ENCODE measurements at places on chromosomes 4 and X.

GRCh38 chrX:39491548-39492297, 606.0 kb downstream of the BCOR start:
- DNase-seq, result peak; percentile 64

DNA sequence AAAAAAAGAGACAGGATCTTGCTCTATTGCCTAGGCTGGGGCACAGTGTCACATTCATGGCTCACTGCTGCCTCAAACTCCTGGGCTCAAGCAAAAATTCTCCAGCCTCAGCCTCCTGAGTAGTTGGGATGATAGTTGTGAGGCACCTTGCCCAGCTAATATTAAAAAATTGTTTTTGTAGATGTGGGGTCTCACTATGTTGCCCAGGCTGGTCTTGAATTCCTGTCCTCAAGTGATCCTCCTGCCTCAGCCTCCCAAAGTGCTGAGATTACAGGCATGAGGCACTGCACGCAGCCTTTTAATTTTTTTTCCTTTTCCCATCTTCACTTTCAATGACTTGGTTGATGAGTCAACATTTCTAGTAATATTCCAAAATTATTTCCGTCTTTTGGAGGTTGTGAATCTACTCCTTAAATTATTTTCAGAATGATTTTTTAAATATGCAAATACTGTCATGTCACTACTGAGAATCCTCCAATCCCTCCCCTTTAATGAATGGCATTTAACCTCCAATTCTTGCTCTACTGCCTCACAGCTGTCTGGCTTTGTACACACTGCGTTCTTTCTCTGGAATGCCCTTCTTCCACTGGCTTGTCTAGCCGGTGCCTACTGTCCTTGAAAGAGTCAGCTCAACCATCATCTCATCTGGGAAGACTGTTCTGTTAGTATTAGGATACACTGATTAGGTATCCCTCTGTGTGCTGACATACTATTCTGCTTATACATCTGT, 27.5 kb upstream of the DCTD start:
- DNase-seq, result no peak

DNA sequence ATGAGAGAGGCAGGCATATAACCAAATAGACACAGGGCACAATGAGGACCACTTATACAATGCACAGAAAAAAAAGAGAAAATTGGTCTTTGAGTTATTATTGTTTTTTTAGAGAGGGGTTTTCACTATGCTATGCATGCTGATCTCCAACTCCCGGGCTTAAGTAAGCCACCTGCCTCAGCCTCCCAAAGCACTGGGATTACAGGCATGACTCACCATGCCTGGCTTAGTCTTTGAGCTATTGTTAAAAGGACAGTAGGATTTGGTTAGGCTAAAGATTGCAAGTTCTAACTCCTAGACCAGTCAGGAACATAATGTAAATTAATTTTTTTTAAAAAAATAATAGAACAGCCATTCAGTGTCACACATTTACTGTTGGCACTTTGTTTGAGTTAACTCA, 340.1 kb downstream of the GPAT3 start:
- DNase-seq, result no peak

GRCh38 chr4:186651624-186652023, 72.0 kb downstream of the FAT1 start:
- DNase-seq, result no peak

GRCh38 chr4:47733302-47734175, 104.3 kb downstream of the CORIN start:
- no peak for DNase-seq

DNA sequence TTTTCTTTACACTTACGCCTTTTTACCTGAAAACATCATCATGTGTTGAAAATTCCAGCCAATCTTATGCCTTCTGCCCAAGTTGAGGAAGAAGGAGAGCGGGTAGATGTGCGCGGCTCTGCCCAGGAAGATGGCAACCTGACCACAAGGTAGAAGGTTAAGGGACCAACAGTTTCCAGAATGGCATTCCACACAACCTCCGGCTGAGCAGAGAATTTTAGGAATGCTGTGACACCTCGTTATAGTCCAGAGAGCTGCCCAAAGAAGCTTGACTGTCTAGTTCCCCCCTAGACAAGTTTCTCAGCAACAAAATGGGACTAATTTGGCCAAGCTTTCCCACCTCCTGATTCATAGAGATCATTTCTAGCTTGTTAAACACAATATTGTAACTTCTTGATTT, 75.1 kb downstream of the CHST7 start:
- no peak for DNase-seq

DNA sequence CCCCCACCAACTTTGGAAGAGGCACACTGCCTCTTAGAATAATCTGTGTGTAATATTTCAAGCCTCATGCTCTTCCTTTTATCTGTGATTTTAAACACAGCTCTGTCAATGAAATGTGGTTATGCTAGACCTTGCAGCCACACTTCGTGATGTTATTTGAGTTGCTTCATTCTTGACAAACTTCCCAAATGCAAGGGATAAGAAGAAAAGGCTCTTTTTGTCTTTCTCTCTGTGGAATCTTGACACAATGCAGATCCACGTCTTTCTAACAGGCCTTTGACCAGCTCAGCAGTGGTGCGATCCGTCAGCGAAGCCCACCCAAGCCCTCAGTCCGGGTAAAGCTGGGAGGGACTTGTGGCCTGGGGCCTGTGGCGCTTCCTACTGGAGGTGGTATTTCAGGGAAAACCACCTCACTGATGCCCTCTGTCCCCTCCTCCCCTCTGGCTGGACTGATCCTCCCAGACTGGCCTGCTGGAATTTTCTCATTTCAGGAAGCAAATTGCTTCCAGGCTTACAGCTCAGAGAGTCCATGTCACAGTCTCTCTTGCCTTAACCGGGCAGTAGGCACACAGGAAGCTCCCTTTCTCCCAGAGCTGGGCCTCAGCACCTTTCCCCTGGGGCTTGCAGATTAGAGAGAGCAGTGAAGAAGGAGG, 19.5 kb upstream of the CCKAR start:
- no peak for DNase-seq

- no peak for DNase-seq
These were observed 70.1 kb downstream of the NAA11 start for GRCh38 chr4:79255793-79256192.

Data from GM12864 (cell line).